ENCODE measurements at places on chromosomes 7 and 10. TPM values are rescaled to one million over a fixed set of nuclear protein-coding genes. Genes with fewer than 3 reads are reported as not detected.

Gene CLCN1
- total RNA-seq = 0.33 TPM

Gene FAM221A
- 21.5 TPM for total RNA-seq

Gene GARIN1A
- total RNA-seq = 0.29 TPM

DNA sequence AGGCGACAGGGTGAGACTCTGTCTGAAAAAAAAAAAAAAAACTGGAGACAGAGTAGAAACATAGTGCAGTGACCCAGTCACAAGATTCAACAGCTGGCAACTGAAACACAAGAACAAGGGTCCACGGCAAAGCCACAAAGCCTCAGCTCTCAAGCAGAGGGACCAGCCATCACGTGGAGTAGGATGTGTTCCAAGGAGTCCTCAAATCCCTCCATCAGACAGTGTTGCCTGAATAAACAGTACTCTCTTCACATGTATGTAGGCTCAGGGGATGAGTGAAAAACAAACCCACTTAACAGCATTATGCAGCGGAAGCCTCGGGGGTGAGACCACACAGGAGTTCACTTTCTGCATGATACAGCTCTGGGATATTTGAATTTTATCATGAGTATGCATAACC, 62.0 kb downstream of the SLIT1 start:
- H3K4me1 ChIP-seq = no peaks in the 10 kb centered on the region
- DNase-seq = no peak
- no peak overlapping the region for H3K27ac ChIP-seq
- H3K36me3 ChIP-seq = no peaks in the 10 kb centered on the region
- no peak overlapping the region for H3K4me3 ChIP-seq

- H3K4me3 ChIP-seq = no peak overlapping the region
- H3K36me3 ChIP-seq = no peaks in the 10 kb centered on the region
- DNase-seq = no peak
- H3K27ac ChIP-seq = no peak overlapping the region
These were observed 86.4 kb downstream of the AUTS2 start for GRCh38 chr7:69684369-69685292.

DNA sequence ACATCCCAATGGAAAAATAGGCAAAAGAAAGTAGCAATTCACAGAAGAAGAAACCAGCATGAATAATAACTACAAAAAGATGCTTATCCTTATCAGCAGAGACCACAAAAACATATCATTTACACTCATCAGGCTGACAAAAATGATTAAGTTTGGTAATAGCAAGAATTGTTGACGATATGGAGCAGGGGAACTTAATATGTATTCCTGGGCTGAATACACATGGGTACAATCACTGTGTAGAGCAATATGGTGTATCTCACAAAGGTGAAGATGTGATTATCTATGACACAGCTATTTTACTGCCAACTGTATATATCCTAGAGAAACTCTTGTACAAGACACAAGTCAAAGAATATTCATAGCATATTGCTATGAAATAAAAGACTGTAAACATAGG, 141.8 kb upstream of the NOBOX start:
- no peak overlapping the region for H3K27ac ChIP-seq
- DNase-seq = no peak
- no peak overlapping the region for H3K4me3 ChIP-seq
- H3K36me3 ChIP-seq = no peaks in the 10 kb centered on the region
- no peaks in the 10 kb centered on the region for H3K27me3 ChIP-seq
- H3K4me1 ChIP-seq = no peaks in the 10 kb centered on the region

- no peaks in the 10 kb centered on the region for H3K27me3 ChIP-seq
- no peaks in the 10 kb centered on the region for H3K4me1 ChIP-seq
- no peaks in the 10 kb centered on the region for H3K36me3 ChIP-seq
- no peak overlapping the region for H3K27ac ChIP-seq
- H3K4me3 ChIP-seq = no peak overlapping the region
- no peak for DNase-seq
These were observed 40.2 kb downstream of the TCERG1L start for GRCh38 chr10:131271195-131271880.

GRCh38 chr7:89133819-89134218, 338.3 kb upstream of the TEX47 start:
- DNase-seq = no peak
- no peaks in the 10 kb centered on the region for H3K27me3 ChIP-seq
- H3K4me1 ChIP-seq = no peaks in the 10 kb centered on the region
- H3K36me3 ChIP-seq = no peaks in the 10 kb centered on the region

DNA sequence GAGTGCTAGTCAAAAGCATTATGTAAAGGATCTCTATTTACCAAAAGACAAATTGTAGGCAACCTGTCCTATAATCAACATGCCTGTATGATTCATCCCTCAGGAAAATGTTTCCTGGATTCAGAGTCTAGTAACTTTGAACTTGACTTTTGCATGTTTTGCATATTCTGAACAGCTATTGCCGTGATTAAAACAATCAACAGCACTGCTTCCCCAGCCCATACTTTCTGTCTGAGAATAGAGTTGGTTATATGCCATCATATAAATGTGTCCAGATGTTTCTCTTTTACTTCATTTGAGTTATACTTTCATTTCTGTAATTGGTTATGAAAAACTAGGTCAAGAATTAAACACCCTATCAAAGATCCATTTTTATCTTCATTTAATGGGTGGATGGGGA, 83.5 kb downstream of the ZMYND11 start:
- H3K4me3 ChIP-seq = no peak overlapping the region
- no peaks in the 10 kb centered on the region for H3K4me1 ChIP-seq
- no peaks in the 10 kb centered on the region for H3K27me3 ChIP-seq
- no peaks in the 10 kb centered on the region for H3K36me3 ChIP-seq

- no peak overlapping the region for H3K4me3 ChIP-seq
- no peak overlapping the region for H3K27ac ChIP-seq
- no peak for DNase-seq
- H3K4me1 ChIP-seq = no peaks in the 10 kb centered on the region
- no peaks in the 10 kb centered on the region for H3K36me3 ChIP-seq
- no peaks in the 10 kb centered on the region for H3K27me3 ChIP-seq
These were observed 67.5 kb downstream of the UNCX start for GRCh38 chr7:1300206-1300605.

- H3K27ac ChIP-seq = no peak overlapping the region
- H3K4me3 ChIP-seq = no peak overlapping the region
- no peaks in the 10 kb centered on the region for H3K36me3 ChIP-seq
- peaks cover 69% of the 10 kb centered on the region for H3K27me3 ChIP-seq
- DNase-seq = no peak
These were observed 9.5 kb upstream of the LBX1 start for GRCh38 chr10:101238732-101239105.

DNA sequence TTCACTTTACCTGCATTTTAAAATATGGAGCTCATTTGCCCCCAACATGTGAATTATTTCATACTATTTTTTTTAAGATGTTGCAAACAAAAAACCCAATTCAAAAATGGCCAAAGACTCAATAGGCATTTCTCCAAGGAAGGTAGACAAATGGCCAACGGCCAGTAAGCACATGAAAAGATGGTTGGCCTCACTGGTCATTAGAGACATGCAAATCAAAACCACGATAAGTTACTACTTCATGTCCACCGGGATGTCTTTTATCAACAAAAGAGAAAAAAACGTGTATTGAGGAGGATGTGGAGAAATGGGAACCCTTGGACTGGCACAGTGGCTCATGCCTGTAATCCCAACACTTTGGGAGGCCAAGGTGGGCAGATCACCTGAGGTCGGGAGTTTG, 3.4 kb upstream of the CTBP2 start:
- H3K27me3 ChIP-seq = no peaks in the 10 kb centered on the region
- H3K4me3 ChIP-seq = no peak overlapping the region
- peaks cover 2% of the 10 kb centered on the region for H3K4me1 ChIP-seq
- DNase-seq = no peak
- H3K36me3 ChIP-seq = no peaks in the 10 kb centered on the region
- no peak overlapping the region for H3K27ac ChIP-seq

GRCh38 chr7:66078067-66078466, 2.4 kb downstream of the ASL start:
- H3K27ac ChIP-seq = no peak overlapping the region
- H3K27me3 ChIP-seq = no peaks in the 10 kb centered on the region
- no peak overlapping the region for H3K4me3 ChIP-seq

- H3K4me1 ChIP-seq = no peaks in the 10 kb centered on the region
- no peak overlapping the region for H3K4me3 ChIP-seq
- H3K36me3 ChIP-seq = no peaks in the 10 kb centered on the region
These were observed 264.3 kb downstream of the TCF7L2 start for GRCh38 chr10:113214331-113214730.

DNA sequence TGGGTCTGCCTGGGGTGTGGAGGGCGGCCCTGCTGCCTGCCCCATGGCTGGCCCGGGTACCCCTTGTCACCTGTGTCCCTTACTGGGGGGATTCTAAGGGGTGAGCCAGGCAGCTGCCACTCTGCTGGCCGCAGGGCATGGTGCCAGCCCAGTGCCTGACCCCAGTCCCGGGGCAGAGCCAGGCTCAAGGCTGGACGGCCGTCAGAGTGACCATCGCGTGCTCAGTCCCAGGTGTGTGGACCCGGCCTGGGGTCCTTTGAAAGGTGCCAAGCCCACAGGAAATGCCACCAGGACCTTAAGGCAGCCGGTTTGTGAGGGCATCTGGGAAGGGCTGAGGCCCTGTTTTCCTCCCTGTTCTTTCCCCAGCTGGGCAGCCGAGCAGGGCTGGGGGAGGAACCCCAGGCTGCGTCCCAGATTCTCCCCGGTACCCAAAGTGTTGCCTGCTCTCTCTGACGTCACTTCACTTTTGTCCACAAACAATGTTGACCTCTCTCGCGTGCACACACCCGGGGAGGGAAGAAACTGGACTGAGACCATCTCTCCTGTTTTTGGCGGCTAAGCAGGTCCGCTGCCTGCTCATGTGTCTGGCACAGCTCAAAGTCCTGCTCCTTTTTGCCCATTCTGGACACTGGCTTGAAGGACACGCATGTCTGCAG, 37.6 kb downstream of the PAPOLB start:
- H3K27ac ChIP-seq = no peak overlapping the region
- no peaks in the 10 kb centered on the region for H3K27me3 ChIP-seq
- no peak overlapping the region for H3K4me3 ChIP-seq
- DNase-seq = no peak
- no peaks in the 10 kb centered on the region for H3K36me3 ChIP-seq
- no peaks in the 10 kb centered on the region for H3K4me1 ChIP-seq

- H3K27ac ChIP-seq = no peak overlapping the region
- H3K4me3 ChIP-seq = no peak overlapping the region
- no peaks in the 10 kb centered on the region for H3K4me1 ChIP-seq
- no peaks in the 10 kb centered on the region for H3K36me3 ChIP-seq
- H3K27me3 ChIP-seq = no peaks in the 10 kb centered on the region
These were observed 60.5 kb downstream of the YKT6 start for GRCh38 chr7:44261240-44261639.

- H3K4me3 ChIP-seq = no peak overlapping the region
- H3K27ac ChIP-seq = no peak overlapping the region
- no peaks in the 10 kb centered on the region for H3K27me3 ChIP-seq
- no peak for DNase-seq
These were observed 24.7 kb upstream of the TFAM start for GRCh38 chr10:58360412-58361004.

GRCh38 chr10:48288661-48289060, 14.2 kb upstream of the FRMPD2 start:
- no peak for DNase-seq
- H3K27me3 ChIP-seq = no peaks in the 10 kb centered on the region
- H3K4me3 ChIP-seq = no peak overlapping the region
- no peaks in the 10 kb centered on the region for H3K36me3 ChIP-seq
- H3K27ac ChIP-seq = no peak overlapping the region
- no peaks in the 10 kb centered on the region for H3K4me1 ChIP-seq

DNA sequence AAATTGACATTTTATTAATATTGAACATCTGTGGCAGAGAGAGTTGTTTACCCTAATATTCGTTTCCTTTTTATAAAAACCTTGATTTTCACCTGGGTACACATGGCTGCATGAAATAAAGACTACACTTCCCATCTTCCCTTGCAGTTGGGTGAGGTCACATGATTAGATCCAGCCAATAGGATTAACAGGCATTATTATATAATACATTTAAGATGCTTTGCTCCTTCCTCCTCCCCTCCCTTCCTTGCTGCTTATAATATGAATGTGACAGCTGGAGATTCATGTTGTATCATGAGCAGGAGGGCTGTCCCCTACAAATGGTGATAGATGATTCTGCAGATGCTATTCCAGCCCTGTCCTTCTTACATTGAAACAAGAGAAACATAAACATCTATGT, 146.6 kb downstream of the SH2D4B start:
- H3K4me3 ChIP-seq = no peak overlapping the region
- H3K27me3 ChIP-seq = no peaks in the 10 kb centered on the region
- H3K4me1 ChIP-seq = no peaks in the 10 kb centered on the region
- H3K27ac ChIP-seq = no peak overlapping the region
- no peaks in the 10 kb centered on the region for H3K36me3 ChIP-seq
